Fibroblast of skin of back (primary cell): ENCODE measurements at places on chromosomes 2 and 18.
A peak's percentile ranks its signal among the peaks of the same experiment; 100 is the strongest.

DNA sequence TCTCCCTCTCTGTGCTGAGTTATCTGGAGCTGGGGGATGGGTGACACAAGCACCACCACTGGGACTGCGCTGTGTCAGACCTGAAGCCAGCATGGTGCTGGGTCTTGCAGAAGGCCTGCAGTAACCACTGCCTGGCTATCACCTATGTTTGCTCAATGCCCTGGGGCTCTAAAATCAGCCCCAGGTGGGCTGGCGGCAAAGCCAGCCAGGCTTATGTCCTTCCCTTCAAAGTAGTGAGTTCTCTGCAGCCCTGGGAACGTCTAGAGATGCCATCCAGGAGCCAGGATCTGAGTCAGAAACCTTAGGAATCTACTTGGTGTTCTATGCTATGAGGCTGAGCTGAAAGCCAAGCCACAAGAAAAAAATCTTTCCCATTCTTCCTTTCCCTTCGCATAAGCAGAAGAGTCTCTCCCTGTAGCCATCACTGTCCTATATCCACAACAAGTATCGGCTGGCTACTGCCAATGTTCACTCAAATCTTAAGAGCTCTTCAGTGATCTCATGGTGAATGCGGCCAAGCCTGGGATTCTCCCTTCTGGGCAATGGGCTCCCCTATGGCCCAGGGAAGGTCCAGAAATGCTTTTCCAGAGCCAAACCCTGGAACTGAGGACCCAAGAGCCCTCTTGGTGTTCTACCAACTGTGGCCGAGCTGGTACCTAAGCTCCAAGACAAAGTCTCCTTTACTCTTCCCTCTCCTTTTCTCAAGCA lies 248.7 kb downstream of the ZNF385B start:
- DNase-seq, result no peak

- DNase-seq, result no peak
Measured at GRCh38 chr2:205688417-205689200, 6.3 kb downstream of the NRP2 start.

DNA sequence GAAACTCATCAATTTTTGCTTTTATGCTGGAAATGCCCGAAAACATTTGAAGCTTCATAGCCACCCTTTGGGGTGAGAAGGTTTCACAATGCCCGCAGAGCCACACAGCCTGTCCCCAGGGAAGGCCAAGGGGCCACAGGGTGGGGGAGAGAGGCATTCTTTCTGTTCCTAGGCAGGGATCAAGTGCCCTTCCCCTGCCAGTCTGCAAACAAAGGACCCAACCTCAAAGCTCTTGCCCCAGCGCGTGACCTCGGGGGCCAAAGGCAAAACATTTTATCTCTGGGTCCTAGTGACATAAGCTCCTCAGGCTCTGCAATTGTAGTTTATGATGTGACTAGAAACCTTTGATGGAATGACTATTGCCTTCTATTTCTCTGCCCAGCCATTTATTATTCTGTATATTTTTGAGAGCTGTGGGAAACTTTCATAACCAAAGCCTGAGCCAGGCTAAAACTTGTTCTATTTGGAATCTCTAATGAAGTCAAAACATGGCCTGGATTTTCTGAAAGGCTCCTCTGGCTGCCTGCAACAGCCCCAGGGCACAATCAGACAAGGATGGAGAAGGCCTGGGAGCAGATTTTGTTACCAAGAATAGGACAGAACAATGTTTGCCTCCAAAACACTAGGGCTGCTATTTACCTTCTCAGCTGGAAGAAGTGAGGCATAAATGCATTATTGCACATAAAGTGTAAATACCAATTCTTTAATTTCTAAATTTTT lies 137.2 kb upstream of the KCTD1 start:
- no peak for DNase-seq

DNA sequence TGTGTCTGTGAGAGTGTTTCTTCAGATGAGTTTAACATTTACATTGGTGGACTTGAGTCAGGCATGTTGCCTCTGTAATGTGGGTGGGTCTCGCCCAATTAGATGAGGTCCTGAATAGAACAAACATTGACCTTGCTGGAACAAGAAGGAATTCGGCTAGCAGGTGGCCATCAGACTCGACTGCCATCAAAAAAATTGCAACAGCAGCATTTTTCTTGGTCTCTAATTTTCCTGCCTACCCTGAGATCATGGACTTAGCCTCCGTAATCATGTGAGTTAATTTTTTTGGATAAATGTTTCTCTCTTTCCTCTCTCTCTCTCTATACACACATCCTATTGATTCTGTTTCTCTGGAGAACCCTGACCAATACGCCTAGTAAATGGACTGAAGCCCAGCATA lies 83.8 kb upstream of the ST6GAL2 start:
- DNase-seq, result no peak

- peak; percentile 85 for DNase-seq
Measured at GRCh38 chr2:1990724-1991123, 246.4 kb upstream of the PXDN start.

DNA sequence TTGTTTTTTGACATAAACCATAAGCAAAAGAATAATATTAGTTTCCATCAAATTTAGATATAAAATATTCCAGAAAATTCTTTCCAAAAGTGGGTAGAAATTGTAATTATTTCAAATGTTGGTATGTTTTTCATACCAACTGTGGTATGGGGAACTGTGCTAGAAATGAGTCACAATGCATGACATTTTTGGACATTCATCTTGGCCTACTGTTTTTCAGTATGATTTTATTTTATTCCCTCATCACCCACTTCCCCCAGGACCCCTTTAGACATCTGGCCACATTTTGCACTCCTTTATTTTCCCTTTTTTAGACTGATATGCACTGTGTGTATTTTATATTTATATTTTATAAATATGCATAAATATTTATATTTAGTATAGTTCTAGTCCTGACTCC lies 97.1 kb downstream of the DPP4 start:
- DNase-seq, result peak; percentile 34

GRCh38 chr2:15731213-15731888 lies 139.7 kb downstream of the DDX1 start:
- DNase-seq, result no peak

DNA sequence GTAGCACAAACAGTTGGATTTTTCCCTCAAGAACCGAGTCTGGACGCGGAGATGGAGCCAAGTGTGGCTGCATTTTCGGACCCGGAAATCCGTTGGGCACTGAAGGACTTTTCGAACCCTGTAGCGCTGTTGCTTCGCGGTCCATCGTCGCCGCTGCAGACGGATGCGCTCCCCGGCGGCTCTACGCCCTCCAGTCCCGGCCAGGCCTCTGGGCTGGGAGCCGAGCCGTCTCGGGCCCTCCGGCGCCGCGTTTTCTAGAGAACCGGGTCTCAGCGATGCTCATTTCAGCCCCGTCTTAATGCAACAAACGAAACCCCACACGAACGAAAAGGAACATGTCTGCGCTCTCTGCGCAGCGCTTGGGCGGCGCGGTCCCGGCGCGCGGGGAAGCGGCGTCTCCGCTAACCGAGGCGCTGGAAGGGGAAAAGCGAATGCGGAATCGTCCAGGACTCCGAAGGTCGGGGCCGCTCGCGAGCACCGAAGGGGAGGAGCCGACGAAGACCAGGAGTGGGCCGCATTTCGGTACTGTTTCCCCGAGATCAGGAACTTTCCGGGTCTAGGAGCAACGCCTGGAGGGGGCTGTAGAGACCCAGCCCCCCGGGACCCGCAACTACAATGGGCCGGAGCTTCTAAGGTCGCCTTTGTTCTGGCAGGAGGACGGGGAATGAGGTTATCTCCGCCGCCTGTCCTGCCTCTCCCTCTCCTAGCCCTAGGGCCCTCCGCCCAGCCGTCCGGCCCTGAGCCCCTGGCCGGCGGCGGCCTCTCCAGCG lies 3.2 kb downstream of the EMX1 start:
- DNase-seq, result peak; percentile 34

GRCh38 chr18:34085140-34085739 lies 139.5 kb downstream of the NOL4 start:
- no peak for DNase-seq

GRCh38 chr2:171836146-171836910 lies 57.7 kb downstream of the SLC25A12 start:
- peak; percentile 75 for DNase-seq

DNA sequence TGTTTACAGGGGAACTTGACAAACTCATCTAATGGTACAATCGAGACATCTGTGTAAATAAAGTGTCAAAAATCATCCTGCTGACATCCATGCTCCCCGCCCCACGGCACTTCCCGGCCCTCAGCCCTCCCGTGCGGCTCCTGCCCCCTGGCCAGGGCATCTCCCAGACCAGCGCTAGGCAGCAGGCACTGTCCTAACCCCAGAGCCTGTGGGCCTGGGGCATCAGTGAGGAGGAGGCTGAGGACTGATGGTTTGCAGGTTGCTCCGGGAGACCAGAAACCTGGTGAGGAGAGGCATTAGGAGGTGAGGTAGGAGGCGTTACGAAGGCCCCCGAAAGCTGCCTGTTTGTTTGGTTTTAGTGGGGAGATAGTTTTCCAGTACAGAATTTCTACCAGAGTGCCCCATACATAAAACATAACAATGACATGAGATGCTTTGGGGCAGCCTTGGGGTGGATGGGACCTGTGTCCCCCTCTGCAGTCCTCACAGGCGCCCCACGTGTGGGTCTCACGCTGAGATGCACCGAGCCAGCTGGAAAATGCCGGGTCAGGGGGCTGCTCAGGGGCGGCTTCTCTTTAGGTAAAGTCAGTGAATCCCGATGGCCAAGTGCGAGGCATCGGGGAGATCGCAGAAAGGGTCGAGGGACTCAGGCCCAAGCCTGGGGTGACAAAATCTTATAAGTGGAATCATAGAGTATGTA lies 114.2 kb downstream of the RTP5 start:
- DNase-seq, result no peak

DNA sequence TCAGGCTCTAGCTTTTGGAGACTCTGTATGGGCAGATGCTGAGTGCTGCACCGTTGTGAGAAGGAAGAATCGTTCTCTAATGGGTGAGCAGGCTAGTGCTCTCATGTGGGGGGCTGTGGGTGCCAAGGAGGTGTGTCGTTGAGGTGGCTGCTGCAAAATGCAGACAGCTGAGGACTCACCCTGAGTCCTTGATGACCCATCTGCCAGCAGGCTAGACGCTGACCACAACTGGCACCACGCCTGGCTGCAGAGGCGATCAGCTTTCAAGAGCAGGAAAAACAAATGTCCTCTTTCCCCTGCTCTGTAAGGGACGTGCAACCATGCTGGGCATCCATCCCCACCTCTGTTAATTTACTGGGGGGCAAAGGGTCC lies 48.2 kb downstream of the HAUS1 start:
- DNase-seq, result peak; percentile 77

- DNase-seq, result no peak
Measured at GRCh38 chr2:219076253-219076652, 15.5 kb upstream of the IHH start.

- no peak for DNase-seq
Measured at GRCh38 chr18:35835833-35836232, 136.6 kb upstream of the RMP24 start.

DNA sequence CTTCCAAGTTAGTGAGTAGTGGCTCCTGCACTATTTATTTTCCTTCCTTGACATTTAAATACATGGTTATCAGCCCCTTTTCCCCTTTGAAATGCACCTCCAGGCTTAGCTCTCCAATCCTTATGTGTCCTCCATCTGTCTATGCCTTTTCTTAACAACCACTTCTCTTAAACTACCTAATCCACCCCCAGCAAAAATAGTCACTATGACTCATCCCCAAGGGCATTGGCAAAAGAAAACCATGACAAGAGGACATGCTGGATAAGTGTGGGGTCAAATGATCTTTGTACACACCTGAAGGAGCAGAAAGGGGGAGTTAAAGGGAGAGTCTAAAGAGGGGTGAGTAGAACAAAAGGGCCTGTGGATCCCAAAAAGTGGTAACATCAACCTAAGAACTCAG lies 127.2 kb downstream of the ANKRD44 start:
- peak; percentile 42 for DNase-seq

DNA sequence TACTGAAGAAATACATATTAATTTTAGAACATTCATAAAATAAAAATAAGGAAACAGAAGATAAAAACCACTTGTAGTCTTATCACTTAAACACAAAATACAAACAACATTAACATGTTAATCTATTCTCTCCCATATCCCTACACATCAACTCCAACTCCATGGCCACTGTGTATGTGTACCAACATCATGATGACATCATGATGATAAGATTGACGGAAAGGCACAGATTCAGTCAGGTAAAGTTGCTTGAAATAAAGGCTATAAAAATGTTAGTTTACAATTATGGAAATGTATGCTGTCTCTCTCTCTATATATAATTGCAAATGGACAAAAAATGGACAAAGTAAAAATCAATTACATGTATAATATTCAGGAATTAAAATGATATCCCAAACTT lies 388.5 kb upstream of the UBE2E3 start:
- no peak for DNase-seq

DNA sequence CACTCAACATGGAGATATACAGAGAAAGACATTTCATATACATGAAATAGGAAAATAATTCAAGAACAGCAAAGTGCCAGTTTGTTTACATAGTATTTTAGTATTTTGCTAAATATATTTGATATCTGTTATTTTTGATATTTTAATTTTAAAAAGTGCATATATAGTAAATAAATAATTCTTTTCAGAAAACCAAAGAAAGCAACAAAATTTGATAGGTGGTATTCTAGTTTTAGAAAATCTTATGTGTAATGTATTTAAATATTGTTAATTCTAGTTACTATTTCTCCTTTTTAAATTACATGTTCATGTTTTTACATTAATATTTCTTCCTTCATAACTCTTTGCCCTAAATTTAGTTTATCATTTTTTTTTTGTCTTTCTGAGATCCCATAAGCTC lies 34.5 kb upstream of the FAM171B start:
- no peak for DNase-seq

- no peak for DNase-seq
Measured at GRCh38 chr2:37529830-37530415, 141.5 kb downstream of the CDC42EP3 start.

DNA sequence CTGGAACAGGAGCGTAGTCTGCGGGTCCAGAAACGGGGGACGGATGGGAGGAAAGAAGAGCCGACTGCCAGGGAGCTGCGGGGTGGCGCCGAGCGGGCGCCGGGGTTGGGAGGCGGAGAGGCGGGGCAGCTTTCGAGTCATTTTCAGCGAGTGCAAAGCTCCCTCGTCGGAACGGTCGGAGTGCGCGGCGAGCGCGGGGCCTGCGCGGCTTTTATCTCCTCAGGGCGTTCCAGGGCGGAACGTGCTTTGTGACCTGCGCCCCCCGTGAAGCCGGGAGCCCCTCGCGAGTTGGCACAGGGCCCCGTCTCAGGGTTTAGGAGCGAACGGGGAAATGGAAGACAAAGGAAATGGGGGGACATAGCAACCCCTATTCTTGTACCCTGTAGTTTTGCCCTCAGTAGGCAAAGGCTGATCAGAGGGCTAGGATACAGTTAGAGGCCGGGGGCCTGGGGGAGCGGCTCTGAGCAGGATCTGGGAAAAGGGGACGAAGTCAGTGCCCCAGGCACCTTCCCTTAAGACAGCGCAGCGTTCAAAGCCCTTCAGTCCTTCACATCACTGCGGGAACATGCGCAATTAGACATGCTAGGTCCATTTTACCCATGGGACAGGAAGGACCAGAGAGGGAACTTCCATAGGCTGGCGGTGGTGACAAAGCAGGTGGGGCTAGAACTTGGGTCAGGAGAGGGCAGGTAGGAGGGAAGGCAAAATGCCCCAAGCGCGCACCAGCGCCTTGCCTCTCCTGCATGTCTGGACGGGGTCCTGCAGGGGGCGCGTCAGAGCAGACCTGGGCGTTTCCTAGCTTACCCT lies 60.1 kb upstream of the IL1RL1 start:
- DNase-seq, result peak; percentile 33

- DNase-seq, result no peak
Measured at GRCh38 chr2:146785101-146785500, 1059.7 kb upstream of the ACVR2A start.

- no peak for DNase-seq
Measured at GRCh38 chr2:67667054-67667908, 270.1 kb downstream of the ETAA1 start.
